Cerebellum (tissue), 4 donors: ENCODE measurements at places on chromosomes 13 and 19. TPM values are rescaled to one million over a fixed set of nuclear protein-coding genes. Genes with fewer than 3 reads are reported as not detected.

PROZ gene
- not detected for total RNA-seq

PABPC3 gene
- 0.27 TPM for total RNA-seq

ZFP36 gene
- total RNA-seq = 1.9 TPM

CGB8 gene
- not detected for total RNA-seq

ELSPBP1 gene
- not detected for total RNA-seq

RFXAP gene
- total RNA-seq = 18.0 TPM

SSC5D gene
- 1.4 TPM for total RNA-seq

CEACAM4 gene
- not detected for total RNA-seq

SYT5 gene
- total RNA-seq = 15.6 TPM

SOX21 gene
- total RNA-seq = 2.6 TPM

DNA sequence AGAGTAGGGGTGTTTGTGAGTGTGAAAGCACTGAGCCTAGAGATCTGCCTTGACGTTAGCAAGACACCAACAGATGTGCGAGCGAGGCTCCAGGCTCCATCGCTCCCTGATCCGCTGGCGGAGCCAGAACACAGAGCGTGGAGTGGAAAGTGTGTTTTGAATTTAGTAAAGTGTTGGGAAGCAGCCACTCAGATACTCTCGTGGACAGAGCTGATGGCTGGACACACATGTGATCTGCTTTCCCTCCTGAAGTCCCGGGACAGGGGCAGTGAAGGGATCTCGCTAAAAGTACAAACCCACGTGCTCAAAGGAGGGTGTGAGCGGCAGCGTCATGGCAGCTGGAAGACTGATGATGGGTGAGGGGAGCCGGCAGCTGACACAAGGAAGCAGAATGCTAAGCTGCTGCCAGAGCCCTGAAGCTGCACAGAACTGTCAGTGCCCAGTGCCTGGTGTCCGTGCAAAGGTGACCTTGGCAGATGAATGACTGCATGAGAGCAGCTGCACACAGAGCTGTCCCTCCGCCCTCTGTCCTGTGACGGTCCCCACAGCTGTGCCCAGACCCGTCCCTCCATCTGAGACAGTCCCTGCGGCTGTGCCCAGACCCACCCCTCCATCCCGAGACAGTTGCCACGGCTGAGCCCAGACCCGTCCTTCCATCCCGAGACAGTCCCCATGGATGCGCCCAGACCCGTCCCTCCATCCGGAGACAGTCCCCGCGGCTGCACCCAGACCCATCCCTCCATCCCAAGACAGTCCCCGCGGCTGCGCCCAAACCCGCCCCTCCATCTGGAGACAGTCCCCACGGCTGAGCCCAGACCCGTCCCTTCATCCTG is 29.6 kb upstream of the TMEM255B start:
- DNase-seq = no peak

- DNase-seq = no peak
Observed at GRCh38 chr13:101869553-101869952, 417.1 kb downstream of the ITGBL1 start.

- no peak for DNase-seq
Observed at GRCh38 chr13:111480503-111480902, 160.1 kb downstream of the TEX29 start.

DNA sequence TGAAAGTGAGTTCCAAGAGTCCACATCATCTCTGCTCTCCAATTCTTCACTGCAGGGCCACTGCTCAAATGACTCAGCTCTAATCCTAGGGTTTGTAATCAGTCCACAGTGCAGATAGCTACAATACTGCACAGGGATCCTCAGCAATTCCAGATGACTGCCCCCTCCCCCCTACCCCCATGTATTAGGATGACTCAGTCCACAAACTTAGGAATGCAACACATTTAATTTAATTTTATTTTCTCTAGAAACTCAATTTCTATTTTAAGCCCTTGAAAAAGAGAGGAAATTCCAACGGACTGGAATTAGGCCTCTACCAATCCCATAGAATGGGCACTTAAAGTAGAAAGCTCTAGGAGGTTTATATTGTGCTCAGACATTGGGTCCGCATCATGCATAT is 173.8 kb upstream of the SOX21 start:
- DNase-seq = no peak

GRCh38 chr13:109148243-109148642 is 518.8 kb downstream of the MYO16 start:
- no peak for DNase-seq

DNA sequence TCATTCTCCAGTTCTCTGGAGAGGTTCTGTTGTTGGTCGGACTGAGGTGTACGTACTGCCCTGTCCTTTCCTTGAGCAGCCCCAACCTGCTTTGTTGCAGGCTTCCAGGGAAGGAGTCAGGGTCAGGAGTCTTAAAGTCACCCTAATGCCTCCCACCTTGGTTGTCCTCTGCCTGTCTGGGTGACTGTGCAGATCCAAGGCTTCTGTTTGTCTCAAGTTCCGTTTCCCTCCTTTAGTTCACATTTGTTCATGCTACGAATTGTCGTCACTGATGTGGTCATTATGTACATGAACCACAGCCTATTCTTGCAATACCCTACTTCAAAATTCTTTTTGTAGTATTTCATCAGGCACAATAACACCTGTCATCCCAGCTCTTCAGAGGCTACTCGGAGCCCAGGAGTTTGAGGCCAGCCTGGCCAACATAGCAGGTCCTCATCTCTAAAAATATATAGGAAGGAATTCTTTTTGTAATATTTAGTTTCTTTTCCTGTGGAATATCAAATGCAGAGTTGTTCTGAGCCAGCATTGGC is 7.4 kb downstream of the ZNF586 start:
- no peak for DNase-seq

DNA sequence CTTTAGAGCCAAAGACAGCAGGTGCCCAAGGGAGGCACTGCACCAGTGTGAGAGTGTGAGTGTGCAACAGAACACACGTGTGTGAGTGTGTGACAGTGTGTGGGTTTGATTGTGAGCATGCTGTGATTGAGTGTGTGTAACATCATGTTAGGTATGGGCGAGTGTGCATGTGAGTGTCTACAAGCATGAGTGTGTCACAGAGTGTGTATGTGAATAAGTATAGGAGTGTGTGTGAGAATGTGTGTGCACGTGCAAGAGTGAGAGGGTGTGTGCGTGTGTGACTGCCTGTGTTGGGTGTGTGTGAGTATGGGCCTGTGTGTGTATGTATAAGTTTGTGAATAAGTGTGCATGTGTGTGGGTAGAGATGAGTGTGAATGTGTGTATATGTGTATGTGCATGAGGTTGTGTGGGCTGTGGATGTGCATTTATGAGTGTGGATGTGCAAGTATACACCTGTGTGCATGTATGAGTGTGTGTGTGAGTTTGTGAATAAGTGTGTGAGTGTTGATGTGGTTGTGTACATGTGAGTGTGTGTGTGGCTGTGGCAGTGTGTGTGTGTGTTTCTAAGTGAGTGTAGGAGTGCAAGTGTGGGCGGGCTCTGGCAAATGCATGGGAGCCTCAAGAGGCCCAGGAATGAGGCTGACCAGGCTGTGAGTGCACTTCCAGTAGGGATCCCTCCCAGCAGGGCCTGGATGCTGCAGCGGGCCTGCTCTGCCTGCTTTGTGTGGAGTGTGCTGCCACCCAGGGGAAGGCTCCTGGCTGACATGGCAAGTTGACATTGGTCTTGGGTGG is 198.4 kb downstream of the COL4A1 start:
- peak; percentile 19 for DNase-seq

- peak; percentile 76 for DNase-seq
Observed at GRCh38 chr19:48290771-48291488, 21.0 kb downstream of the ZNF114 start.

GRCh38 chr19:24052811-24053210 is 34.2 kb upstream of the ZNF254 start:
- DNase-seq = no peak

- no peak for DNase-seq
Observed at GRCh38 chr13:46526100-46526735, 26.8 kb upstream of the LRCH1 start.

DNA sequence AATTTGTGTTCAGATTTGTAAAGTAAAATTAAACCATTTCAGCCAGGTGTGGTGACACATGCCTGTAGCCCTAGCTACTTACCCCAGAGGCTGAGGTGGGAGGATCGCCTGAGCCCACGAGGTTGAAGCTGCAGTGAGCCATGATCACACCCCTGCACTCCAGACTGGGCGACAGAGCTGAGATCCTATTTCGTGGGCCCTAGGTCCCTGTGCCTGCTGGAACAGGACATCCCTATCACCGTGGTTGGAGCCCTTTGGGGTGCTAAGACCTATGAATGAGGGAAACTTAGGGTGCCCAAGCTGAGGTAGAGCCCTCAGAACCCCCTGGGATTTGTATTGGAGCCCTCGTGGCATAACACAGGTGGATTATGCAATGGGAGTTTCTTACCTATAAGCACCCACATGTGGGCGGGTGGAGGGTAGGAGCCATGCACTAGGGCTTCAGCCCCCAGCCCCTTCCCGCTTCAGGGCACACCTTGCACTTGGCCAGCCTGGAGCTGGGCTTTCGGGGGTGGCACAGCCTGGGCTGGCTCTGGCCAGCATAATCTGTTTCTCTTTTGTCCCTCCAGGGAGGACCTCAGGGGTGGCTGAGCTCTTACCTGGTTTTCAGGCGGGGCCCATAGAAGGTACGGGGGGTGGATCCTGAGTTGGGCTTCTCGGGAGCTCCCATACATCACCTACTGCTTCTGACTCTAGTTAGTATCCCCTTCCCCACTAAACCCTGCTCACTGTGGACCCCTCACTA is 7.2 kb upstream of the USF2 start:
- no peak for DNase-seq

GRCh38 chr13:98495627-98496478 is 81.1 kb downstream of the STK24 start:
- no peak for DNase-seq

- no peak for DNase-seq
Observed at GRCh38 chr13:27194895-27195764, 23.5 kb upstream of the USP12 start.

- no peak for DNase-seq
Observed at GRCh38 chr19:41753159-41753558, 2.2 kb upstream of the CEACAM6 start.

GRCh38 chr13:106369091-106369490 is 166.4 kb downstream of the EFNB2 start:
- no peak for DNase-seq

- no peak for DNase-seq
Observed at GRCh38 chr13:45021250-45021649, 31.9 kb downstream of the GPALPP1 start.

DNA sequence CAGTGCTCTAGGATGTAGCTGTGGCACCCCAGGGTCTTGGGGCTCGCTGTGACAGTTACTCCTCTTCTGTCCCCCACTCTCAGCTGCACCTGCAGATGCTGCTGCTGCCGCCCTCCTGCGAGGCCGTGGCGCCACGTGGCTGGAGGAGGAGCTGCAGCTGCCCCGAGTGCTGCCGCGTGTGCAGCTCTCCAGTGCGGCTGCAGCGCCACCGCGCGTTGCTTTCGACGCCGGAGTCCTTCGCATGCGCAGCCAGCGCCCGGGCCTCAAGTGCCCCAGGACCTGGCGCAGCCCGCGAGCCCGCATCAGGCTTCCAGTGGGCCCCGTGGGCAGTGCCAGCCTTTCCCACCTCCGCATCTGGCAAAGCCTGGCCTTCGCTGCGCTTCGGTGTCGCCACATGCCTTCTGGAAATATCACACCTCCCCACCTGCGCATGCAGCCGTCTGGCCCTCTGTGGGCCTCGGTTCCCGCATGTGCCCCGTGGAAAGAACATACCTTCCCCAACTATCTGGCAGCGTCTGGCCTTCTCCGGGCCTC is 692 bp upstream of the ZNF580 start:
- peak; percentile 62 for DNase-seq
